ENCODE measurements at places on chromosomes 1 and 21.

DNA sequence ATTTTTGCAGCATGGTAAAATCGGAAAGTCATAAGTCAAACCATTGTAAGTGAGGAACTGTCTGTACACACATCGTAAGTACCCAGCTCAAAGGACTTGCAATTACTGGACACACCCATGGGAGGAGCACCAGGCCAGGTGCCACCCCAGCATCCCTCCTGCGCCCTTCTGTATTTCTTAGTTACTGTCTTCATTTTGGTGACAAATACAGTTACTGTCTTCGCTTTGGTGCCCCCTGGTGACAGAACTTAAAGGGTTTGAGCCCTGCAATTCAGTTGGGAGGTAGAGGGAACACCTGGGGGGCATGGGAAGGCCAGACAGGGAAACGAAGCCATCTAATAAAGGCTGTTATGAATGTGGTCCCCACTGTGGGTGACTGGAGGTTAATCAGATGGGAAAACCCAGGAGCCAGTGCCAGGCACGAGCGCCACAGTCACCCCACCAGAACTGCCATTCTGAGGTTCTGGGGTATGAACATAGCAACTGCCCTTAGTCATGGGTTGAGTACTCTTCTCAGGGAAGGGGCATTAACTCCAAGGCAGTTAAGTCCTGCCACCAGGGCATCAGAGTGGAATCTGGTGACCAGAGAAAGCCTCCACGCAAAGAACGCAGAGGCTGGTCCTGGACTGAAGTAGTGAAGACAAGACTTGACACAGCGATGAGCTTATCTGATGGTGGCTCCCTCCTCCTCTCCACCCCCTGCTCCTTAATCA, 612.9 kb downstream of the PTPRU start:
- DNase-seq, result peak; percentile 7

- DNase-seq, result peak; percentile 66
These were observed 18.7 kb downstream of the CNTN2 start for GRCh38 chr1:205061665-205062069.

GRCh38 chr1:174060090-174060489, 37.9 kb upstream of the RC3H1 start:
- DNase-seq, result no peak

DNA sequence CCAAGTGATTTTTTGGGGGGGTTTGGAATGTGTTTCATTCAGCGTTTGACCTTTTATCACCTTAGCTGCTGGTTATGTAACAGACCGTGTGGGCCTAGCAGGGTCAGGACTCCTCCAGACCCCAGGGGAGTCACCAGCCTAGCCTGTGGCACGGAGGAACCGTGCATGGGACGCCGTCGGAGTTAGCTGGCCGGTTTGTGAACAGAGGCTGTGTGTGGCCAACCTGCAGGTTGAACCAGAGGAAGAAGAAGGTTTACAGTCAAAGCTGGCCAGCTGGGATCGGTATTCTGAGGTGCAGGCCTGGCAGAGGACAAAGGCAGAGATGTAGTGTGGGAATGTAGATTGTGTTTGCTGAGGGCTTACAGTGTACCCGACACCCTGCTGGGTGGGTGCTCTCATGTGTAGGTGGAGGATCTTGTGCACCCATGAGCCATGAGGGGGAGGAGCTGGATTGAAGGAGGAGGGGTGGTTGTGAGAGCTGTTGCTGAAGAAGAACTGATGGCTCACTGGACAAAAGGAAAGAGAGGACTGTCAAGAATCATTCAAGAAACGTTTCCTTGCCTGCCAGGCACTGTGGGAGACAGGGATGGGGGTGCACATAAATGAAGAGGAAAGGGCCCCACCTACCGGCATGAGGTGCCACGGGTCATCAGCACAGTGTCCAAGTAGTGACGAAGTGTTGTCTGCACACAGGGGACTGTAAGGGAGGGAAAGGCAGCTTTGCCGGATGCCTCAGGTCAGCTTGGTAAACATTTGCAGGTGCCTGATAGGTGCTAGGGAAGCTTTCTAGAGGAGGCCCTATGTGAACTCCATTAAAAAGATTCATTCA, 40.0 kb upstream of the PWP2 start:
- no peak for DNase-seq

- DNase-seq, result no peak
These were observed at the start of gene HSD11B1 for GRCh38 chr1:209704584-209704983. Gene HSD11B1, plus strand, starts transcription at chr1:209704846. Its CDS starts 97 bp downstream, at chr1:209704943.

DNA sequence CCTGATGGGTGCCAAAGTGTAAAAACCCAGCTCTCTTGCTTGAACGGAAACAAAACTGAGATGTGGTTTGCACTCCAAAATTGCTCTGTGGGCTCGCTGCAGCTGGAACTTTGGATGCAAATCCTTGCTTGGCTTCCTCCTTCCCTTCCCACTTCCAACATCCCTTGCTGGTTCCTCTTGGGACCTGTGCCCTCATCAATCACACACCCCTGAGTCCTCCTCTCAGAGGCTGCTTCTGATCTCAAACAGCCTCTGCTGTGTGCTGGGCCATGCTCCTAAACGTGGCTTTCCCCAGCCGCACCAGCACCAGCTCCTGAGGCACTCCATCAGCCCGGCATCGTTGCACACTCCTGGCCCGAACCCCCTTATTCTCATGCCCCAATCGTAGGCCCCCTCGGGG, 124.3 kb upstream of the RAB4A start:
- DNase-seq, result no peak

DNA sequence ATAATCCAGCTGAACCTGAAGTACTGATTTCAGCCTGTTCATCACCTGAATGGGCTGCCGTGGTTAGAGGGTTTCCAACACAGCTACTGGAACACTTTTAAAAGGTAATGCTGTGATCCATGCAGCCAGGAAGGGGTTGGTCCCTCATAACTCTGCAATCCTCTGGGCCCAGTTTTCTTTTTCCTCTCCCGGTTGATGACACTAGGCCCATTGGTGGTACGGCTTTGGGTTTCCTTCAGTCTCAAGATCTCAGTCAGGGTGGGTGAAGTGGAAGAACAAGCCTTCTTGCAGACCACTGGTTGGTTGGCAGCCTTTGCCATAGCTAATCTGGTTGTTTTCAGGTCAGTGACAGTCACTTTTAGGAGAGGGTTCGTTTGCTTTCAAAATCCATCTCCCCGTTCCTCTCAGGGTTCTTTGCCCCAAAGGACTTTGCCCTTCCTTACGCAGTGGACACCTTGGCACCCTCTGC, 502 bp upstream of the SLC35A3 start:
- DNase-seq, result no peak

DNA sequence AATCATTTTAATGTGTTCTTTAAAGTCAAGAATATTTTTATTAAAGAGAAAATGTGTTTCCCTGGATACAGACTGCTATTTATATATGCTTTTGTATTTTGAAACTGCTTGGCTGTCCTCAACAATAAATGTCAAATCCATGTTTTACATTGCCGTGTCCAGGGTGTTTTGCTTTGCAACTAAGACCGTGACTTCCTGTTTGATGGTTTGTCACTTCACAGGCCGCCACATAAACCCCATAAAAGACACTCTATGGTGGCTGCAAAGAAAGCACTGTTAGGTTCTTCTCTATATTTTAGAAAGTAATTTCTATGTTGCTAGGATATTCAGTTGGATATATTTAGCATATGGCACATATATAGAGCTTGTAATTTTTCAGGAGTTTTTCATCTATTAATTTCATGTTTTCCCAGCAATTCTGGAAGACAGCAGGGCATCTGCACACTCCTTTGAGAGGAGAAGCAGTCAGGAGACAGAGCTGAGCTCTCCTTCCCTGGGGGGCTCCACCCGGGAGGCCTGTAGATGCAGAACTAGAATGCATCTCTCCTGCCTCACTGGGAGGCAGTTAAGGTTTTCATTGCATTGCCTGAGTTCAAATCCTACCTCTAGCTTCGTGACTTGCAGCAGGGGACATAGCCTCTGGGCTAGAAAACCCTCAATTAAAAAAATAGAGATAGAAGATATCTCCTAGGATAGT, 33.1 kb downstream of the PRDM2 start:
- no peak for DNase-seq

DNA sequence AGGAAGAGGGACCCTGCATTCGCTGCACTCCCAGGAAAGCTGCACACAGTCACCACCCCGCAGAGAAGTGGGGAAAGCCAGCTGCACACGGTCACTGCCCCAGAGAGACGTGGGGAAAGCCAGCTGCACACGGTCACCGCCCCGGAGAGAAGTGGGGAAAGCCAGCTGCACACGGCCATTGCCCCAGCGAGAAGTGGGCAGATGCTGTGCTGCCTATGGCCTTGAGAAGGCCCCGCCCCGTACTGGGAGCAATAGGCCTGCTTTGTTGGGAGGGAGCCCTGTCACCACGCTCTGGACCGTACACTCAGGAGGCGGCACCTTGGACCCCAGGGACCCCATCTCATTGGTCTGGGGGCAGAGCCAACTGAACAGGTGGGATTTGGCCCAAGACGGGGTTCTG, 4.3 kb upstream of the GPR153 start:
- DNase-seq, result no peak

DNA sequence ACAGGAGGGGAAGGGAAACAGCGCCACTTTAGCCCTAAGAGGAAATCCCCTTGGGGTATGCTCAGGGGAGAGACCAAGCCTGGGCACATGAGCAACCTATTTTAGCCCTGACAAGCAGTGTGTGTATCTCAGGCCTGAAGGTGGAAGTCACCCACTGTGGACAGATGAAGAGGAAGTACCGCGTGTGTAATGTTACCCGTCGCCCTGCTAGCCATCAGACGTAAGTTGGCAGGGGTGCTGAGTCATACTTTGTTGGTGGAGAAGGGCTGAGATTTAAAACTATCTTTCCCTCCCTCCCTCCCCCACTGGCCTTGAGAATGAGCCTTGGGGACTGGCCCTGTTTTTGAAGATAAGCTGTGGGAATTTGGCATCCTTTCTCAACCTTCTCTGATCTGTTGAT, 11.2 kb downstream of the AGO1 start:
- DNase-seq, result no peak

GRCh38 chr1:99503276-99503747, 142.6 kb upstream of the PALMD start:
- no peak for DNase-seq

GRCh38 chr1:175422156-175422555, 229.6 kb upstream of the KIAA0040 start:
- DNase-seq, result no peak

DNA sequence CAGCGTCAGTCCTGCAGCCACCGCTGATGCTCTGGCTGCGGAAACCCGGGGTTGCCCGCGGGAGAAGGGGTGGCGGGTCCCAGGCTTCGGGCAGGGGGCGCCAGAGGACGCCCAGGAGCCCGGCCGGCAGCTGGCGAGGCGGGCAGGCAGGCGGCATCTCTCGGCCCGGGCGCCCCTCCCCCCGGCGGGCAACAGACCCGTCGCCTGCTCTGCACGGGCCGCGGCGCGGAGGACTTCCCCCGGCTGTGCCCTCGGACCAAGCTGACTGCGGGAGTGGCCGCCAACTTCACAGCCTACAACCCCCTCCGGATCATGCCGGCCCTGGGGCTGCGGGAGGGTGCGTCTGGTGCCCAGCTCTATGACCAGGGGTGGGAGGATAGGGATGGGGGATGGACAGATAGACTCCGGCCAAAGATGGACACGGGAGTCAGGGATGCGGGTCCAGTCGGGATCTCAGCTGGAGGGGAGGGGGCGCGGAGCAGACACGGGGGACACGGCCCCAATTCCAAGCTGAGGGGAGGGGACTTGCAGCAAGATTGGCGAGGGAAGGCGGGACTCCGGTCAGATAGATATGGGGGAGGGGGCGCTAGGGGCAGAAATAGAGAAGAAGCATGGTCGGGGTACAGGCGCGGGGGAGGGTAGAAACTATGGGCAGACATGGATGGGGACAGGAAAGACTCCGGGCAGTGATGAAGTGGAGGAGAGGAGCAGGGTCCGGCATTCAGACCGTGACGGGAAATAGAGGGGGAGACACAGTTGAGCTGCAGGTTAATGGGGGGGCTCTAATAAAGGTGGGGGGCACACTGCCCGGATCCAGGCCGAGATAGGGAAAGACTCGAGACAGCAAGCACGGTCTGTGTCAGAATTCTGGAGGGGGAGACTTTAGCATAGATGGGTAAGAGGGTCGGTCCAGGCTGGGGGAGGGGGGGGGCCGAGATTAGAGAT, 1.1 kb downstream of the ADGRB2 start:
- DNase-seq, result peak; percentile 55

GRCh38 chr1:212470059-212470458, 37.3 kb downstream of the NENF start:
- no peak for DNase-seq

- DNase-seq, result peak; percentile 85
These were observed 20.9 kb upstream of the ZNF678 start for GRCh38 chr1:227542153-227543120.

DNA sequence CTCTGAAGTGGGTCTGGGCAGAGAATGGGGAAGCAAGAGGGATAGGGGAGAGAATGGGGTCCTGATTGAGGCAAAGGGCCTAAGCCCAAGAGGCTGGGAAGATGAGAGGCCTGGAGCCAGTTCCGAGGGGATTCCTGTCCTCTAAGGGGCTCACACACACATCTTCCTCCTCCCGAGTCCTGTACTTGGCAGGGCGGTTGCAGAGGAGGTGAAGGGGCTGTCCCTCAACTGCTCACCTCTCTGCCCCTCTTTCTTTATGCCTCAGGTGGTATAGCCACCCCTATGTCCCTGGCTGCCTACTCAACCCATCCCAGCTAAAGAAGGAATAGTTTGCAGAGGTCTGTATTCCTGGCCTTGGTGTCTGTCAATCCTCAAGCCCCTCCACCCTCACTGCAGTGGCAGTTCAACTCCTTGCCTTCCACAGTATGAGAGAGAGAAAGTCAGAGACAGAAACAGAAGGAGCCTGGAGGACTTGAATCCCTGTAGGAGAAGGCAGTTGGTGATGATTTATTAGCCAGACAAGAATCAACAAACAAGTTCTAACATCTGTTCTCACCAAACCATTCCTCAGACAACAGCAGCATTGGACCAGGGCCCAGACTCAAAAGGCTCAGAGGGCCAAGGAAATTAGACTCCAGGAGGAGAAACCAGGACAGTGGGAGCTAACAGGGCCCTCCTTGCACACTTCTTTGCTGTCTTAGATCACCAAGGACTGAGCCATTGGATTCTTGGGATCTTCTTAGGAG, 10.7 kb downstream of the SH2D2A start:
- no peak for DNase-seq

- no peak for DNase-seq
These were observed 2.1 kb downstream of the TMEM240 start for GRCh38 chr1:1538334-1538733.

GRCh38 chr1:25645637-25646400, 29.2 kb downstream of the MAN1C1 start:
- DNase-seq, result no peak

DNA sequence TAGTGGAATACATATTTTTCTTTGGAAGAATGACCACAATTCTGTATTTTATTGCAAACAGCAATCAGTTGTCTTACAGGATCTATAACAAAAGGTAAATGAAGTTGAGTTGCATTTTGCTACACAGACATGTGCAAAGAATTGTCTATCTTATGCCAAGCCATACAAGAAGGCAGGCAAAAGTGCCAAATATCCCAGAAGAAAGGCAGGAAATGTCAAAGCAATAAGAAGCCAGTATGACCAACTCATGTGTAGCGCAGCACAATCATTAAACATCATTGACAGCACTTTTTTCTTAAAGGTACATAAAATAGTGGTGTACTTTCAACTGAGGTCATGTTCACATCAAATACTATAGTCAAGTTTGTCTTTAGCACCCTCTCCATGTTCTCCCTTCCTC, 42.7 kb downstream of the NIBAN1 start:
- DNase-seq, result no peak
